ENCODE measurements at places on chromosomes 13 and 19.

DNA sequence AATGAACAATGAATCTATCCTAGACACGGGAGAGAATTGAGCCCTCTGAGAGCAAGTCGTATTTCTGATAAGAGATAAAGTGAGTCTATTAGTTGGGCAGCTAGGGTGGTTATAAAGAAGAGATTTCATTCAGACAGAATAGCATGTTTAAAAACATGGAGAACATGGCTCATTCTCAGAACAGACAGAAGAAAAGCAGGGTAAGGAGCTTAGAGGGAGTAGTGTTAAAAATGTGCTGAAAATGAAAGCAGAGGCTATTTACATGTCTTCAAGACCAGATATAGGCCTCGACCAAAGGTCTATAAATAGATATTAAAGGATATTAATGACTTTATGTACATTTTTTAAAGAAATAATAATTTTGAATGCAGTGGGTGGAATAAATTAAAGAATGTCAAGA is 149.5 kb downstream of the SLITRK1 start:
- no peak for DNase-seq

- DNase-seq: no peak
Observed at GRCh38 chr13:61654481-61654880, 238.8 kb upstream of the PCDH20 start.

- no peak for DNase-seq
Observed at GRCh38 chr19:15181394-15181793, 19.4 kb downstream of the NOTCH3 start.

GRCh38 chr19:49557641-49558325 is 22.6 kb downstream of the NOSIP start:
- no peak for DNase-seq

GRCh38 chr19:44758596-44758995 is 10.1 kb downstream of the BCL3 start:
- no peak for DNase-seq

Data from stimulated activated CD4-positive, alpha-beta T cell treated with anti-CD3 and anti-CD28 coated beads, Interleukin-1b, Interleukin-23, amount 100 ng/mL, for 1 hour (primary cell).